ENCODE measurements at places on chromosomes 3 and 15. TPM values are rescaled to one million over a fixed set of nuclear protein-coding genes. Genes with fewer than 3 reads are reported as not detected.

Gene SLC7A14
- not detected for total RNA-seq

- no peak for DNase-seq
These were observed 14.2 kb upstream of the MAGI1 start for GRCh38 chr3:66052721-66053549.

- no peak for DNase-seq
These were observed 54.7 kb upstream of the NANOGP8 start for GRCh38 chr15:35139822-35140221.

DNA sequence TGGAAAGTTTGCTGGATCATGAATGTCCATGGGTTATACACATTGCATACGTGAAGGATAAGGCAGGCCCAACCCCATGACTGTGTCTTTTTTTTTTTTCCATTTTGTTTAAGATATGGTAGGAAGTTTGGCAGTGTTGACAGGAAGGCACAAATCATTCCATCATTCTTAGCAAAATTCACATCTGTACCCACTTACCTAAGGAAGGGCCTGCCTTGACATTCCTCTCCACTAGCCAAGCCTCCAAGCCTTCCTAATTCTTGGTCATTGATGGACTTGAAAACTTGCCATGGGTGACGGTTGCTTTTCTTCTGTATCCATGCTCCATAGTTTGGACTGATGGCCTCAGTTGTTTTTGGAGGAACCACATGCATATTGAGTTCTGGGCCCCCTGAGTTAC, 54.4 kb downstream of the ARNT2 start:
- DNase-seq: no peak

- no peak for DNase-seq
These were observed 770.1 kb downstream of the AGBL1 start for GRCh38 chr15:86849558-86850285.

DNA sequence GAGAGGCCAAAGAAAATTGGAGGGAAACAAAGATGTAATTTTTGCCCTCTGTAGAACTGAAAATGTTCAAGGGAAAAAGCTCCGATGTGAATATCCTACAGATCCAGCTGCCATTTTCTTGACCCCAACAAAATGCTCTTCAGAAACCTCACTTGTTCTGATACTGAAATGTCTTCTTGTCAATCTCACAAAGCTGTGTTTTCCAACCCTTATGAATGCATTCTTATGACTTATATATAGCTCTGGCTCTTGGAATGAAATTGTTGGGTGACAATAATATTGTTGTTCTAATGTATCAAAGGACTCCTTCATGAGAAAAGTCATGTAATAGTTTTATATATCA, 157.1 kb upstream of the TGFBR2 start:
- DNase-seq: no peak

- no peak for DNase-seq
These were observed 75.9 kb upstream of the RNU6-1 start for GRCh38 chr15:67915461-67916374.

- DNase-seq: no peak
These were observed 274.4 kb downstream of the NFKBIZ start for GRCh38 chr3:102123590-102124190.

- DNase-seq: peak; percentile 71
These were observed 60.9 kb downstream of the TGFBR2 start for GRCh38 chr3:30667280-30667651.

Gene INTS14
- total RNA-seq: 33.6 TPM

Gene TTC21A
- 2.4 TPM for total RNA-seq

Gene XCR1
- total RNA-seq: not detected

- DNase-seq: no peak
These were observed 16.8 kb downstream of the IL17RB start for GRCh38 chr3:53863145-53863544.

GRCh38 chr3:161263057-161263456, 41.9 kb downstream of the NMD3 start:
- DNase-seq: no peak

DNA sequence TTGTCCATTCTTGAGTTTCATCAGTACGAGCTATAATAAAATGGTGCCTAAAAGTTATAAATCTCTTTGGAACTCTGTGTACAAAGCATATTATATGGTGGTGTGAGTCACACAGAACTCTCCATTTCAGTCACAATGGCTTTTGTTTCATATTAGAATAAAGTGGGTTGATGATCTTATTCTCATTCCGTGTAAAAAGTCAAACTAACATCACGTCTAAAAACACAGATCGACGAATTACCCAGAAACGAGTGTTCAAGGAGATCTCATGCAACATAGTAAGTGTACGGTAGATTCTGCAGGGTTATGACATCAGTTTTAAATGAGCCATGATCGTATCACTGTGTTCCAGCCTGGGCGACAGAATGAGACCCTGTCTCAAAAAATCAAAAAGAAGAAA, 122.4 kb downstream of the FOXP1 start:
- DNase-seq: no peak

Gene RRP9
- 11.2 TPM for total RNA-seq

GRCh38 chr3:6351752-6352151, 509.2 kb upstream of the GRM7 start:
- DNase-seq: no peak

DNA sequence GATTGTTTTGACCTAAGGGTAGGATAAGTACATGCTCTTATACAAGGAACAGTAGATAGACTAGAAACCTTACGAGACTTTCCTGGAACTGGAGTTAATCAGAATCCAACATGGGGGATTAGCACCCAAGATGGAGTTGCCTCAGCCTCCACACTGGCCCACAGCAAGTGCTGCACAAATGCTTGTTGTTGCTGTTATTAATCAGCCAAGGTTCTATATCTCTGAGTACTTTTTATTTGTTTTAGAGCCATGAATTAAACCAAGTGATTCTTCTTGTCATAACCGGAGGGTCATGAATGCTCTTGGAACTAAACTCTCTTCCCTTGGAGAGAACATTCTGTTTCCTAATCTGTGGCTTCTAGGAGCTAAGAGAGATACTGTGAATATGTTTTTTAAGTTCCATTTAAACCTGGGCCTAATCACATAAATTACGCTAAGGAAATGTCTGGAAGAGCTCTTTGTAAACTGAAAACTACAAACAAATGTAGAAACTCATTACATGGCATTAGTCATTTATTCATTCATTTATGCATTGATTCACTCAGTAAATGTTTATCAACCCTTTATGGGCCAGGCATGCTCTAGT, 5.7 kb upstream of the IL16 start:
- DNase-seq: no peak

DNA sequence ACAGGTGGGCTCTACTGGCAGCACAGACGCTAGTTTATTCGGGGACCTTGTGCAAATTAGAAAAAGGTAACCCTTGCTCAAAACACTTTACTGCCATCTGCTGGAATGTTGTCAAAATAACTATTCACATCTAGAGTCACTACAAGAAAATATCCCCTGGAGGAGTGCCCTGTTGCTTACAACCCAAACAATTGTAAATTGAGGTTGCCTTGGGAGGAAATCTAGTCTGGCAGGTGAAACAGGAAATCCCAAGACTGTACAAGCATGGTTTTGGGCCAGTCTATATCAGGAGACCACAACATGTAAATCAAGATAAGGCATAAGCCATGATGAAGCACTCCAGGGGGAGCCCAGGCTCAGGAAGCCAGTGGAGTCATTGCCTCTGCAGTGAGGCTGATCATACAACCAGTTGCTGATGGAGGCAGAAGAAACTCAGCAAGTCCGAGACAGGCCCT, 136.8 kb upstream of the ACP3 start:
- DNase-seq: peak; percentile 54

DNA sequence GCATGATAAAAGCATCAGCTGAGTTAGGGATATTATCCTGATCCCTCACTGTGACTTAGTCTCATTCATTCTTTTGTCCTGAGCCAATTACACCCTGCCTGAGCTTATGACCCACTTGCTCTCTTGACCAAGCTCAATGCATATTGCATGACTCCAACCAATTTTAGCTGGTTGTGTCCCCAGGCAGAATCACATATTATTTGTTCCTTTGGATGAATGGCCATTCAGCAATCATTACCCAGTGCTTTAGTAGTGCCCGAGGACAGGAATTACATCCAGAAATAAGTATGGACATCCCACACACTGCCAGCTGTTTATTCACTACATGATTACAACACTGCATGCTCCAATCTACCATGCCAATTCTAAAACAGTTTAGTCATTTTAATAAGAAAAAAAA, 322.5 kb downstream of the ZBBX start:
- no peak for DNase-seq

GRCh38 chr15:27582726-27583410, 516.2 kb downstream of the OCA2 start:
- no peak for DNase-seq

- no peak for DNase-seq
These were observed 243.9 kb downstream of the FAM43A start for GRCh38 chr3:194929578-194929960.

DNA sequence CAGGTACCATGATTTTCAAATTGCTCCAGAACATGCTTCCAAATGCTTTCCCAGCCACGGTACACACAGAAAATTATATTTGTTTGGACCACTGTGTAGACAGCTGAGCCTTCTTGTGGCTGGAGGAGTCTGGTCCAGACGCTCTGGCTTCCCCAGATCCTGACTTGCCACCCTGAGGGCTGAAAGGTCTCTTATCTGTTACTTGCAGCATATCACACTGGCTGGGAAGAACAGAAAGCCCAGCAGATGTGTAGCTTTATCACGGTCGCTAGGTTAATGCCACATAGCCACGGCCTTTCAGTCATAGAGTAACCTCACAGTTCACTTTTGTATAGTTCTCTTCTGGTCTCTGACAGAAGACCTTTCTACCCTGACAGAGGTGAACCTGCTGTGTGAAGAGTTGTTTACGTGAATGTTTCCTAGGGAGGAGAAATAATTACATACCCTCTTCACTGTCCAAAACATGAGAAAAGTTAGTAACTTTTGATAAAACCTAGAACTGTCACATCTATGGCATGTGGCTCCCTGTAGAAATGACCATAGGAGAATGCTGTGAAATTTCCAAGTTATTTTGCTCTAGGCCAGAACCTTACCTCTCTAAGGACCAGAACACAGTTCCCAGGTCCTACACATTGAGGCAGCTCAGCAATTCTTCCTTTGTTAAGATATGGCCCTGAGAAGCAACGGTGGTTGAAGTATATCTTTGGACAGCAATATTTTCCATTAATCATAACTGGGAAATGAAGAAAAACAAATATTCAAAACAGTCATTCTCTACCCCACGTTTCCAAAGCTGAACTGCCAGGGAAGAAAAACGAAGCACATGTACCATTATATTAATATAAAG, 15.8 kb upstream of the STIMATE start:
- no peak for DNase-seq

DNA sequence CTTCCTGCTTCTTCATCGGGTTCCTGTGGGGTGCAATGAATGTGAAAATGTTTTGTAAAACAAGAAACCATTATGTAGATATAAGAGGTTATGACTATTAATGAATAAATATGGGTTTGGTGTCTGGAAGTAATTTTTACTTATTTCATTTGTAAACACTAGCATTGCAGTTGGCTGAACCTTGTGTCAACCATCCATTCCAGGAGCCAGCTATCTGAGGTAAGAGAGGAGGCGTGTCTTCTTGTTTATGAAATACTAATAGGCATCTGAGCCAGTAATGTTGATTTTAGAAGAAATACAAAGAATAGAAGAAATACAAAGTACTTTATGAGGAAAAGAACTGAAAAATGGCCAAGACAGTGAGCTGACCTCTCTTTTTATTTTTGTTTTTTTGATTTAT, 187.5 kb downstream of the LPP start:
- no peak for DNase-seq

Gene SLC49A4
- total RNA-seq: 5.6 TPM

DNA sequence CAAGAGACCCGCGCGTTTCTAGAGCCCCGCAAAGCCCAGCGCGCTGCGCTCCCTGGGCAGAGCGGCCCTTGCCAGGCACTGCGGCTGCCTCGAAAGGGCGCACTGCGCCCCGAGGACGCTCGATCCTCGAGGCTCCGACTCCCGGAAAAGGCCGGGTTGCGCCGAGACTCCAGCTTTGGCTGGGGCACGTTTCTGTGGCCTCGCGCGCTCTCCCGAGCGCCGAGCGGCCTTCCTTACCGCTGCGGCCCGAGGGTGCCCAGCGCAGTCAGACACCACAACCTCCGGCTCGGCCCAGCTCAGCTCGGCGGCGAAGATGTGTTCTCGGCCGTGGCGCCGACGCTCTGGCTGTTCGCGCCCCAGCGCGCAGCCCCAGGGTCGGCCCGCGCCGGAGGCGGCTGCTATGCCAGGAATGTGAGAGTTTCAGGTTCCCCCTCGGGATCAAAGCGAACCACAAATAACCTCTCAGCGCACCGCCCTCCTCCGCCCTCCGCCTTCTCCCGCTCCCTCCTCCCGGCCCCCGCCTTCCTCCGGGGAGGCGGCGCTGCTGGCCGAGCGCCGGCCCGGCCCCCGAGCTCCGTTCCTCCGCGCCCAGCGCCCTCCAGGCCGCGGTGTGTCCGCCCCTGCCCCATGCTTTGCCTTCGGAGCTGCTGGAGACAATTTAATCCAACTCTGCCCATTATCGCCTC, at the start of gene AMOTL2:
AMOTL2 (minus strand) TSS at position 343 of the 686 bp plus-strand sequence. CDS start 3,014 bp downstream, outside the sequence.
- DNase-seq: peak; percentile 24

DNA sequence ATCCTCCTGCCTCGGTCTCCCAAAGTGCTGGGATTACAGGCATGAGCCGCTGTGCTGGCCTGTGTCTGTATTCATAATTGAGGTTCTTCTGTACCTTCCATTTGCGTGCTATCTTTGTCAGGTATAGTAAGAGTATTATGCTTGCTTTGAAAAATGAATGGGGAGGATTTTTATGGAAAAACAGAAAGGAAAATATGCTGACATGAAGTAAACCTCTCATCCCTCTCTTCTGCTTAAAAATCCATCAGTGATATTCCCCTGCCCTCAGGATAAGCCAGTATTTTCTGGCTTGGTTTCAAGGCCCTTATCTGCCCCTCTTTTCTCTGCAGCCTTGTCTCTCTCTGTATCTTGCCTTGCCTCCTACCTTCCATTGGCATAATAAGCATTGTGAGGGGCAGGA, 80.7 kb downstream of the NR1D2 start:
- DNase-seq: no peak

Gene ALDH1A2
- total RNA-seq: 0.73 TPM

GRCh38 chr15:69604072-69604411, 151.4 kb downstream of the RPLP1 start:
- no peak for DNase-seq

DNA sequence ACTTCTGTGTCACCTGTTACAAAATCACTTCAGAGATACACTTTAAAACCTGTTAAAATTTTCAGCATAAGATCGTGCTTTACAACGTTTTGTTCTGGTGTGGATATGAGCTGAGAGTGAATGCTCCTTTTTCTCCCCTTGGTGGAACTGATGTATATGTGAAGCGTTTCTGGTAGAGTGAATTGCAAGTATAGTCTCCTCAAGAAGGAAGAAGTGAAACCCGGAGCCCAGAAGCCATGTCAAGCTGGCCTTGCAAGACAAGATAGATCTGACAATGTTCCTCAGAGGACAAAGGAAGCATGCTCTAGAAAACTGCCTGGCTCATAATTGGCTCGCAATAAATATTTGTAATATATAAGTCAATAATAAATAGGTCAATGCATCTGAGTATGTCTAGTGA, 23.6 kb downstream of the SERPINI2 start:
- DNase-seq: no peak

- DNase-seq: no peak
These were observed 252.3 kb upstream of the ATP10A start for GRCh38 chr15:26115229-26115943.

Gene TUSC2
- total RNA-seq: 23.4 TPM

- DNase-seq: no peak
These were observed 19.0 kb upstream of the C15orf61 start for GRCh38 chr15:67501836-67502461.

- no peak for DNase-seq
These were observed 32.9 kb downstream of the PIK3CA start for GRCh38 chr3:179181021-179181472.
